ENCODE measurements at places on chromosomes 7 and 10. TPM values are rescaled to one million over a fixed set of nuclear protein-coding genes. Genes with fewer than 3 reads are reported as not detected.

COL1A2 gene
- not detected for total RNA-seq

FEZF1 gene
- total RNA-seq: not detected

IQUB gene
- not detected for total RNA-seq

TUBB8 gene
- total RNA-seq: 1.3 TPM

FAM131B gene
- total RNA-seq: not detected

HOXA13 gene
- not detected for total RNA-seq

CLDN4 gene
- total RNA-seq: not detected

PRR15 gene
- total RNA-seq: not detected

PNLIP gene
- total RNA-seq: not detected

MMD2 gene
- not detected for total RNA-seq

ATG9B gene
- total RNA-seq: 18.1 TPM

CALD1 gene
- total RNA-seq: 0.39 TPM

C10orf62 gene
- total RNA-seq: not detected

CALHM3 gene
- not detected for total RNA-seq

TFR2 gene
- total RNA-seq: 4.0 TPM

SFTPD gene
- total RNA-seq: not detected

CRTAC1 gene
- total RNA-seq: not detected

SMO gene
- not detected for total RNA-seq

FANK1 gene
- not detected for total RNA-seq

IDI2 gene
- total RNA-seq: not detected

TMEM213 gene
- total RNA-seq: not detected

UROS gene
- total RNA-seq: 30.7 TPM

ACTL6B gene
- total RNA-seq: not detected

TMUB1 gene
- 49.4 TPM for total RNA-seq

MYOZ1 gene
- not detected for total RNA-seq

PDE6C gene
- total RNA-seq: not detected

KCNH2 gene
- 0.56 TPM for total RNA-seq

STRIP2 gene
- not detected for total RNA-seq

KMT2E gene
- total RNA-seq: 186 TPM

LOXL4 gene
- not detected for total RNA-seq

SPDYE2 gene
- 1.1 TPM for total RNA-seq

GLUD1 gene
- 73.2 TPM for total RNA-seq

HDAC9 gene
- 0.25 TPM for total RNA-seq

GPR15LG gene
- total RNA-seq: not detected

MBL2 gene
- not detected for total RNA-seq

H2BK1 gene
- total RNA-seq: 1.8 TPM

LRRC61 gene
- total RNA-seq: 9.4 TPM

AFAP1L2 gene
- 0.74 TPM for total RNA-seq

BICC1 gene
- total RNA-seq: not detected

MINDY4 gene
- 1.3 TPM for total RNA-seq

AKR1C2 gene
- total RNA-seq: not detected

HHEX gene
- not detected for total RNA-seq

SYNPO2L gene
- total RNA-seq: not detected

ZNF775 gene
- total RNA-seq: 4.3 TPM

MARVELD1 gene
- 5.0 TPM for total RNA-seq

EPHA1 gene
- total RNA-seq: 25.2 TPM

ARHGEF5 gene
- 11.4 TPM for total RNA-seq

PLXDC2 gene
- total RNA-seq: 1.5 TPM

NUTM2A gene
- 1.5 TPM for total RNA-seq

ELN gene
- 0.67 TPM for total RNA-seq

TCF7L2 gene
- total RNA-seq: 2.8 TPM

PLXNA4 gene
- total RNA-seq: 0.11 TPM

VPS37D gene
- total RNA-seq: 0.22 TPM

CALML5 gene
- total RNA-seq: not detected
